Suppressor macrophage treated with lipopolysaccharide for 1 hour (primary cell): ENCODE measurements at places on chromosomes 16 and 17.

GRCh38 chr16:77514500-77515220 is 79.8 kb upstream of the ADAMTS18 start:
- no peak for DNase-seq

- peak; percentile 63 for DNase-seq
Observed at GRCh38 chr17:29138184-29138955, 41.8 kb downstream of the MYO18A start.

DNA sequence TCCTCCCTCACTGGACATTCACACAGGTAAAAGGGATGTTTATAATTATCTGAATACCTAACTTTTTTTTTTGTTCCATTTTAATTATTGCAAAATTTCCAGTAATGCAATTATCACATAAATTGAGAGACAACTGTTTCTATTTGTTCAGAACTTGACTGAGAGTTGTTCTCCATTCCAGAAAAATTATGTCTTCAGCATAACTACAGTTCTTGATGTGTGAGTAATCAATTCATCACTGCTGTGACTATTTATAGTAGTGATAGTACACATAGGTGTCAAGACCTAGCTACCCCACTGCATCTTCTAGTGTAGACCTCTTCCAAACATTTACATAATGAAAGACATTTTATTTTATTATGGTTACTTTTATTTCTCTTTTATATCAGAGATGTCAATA is 5.8 kb upstream of the TNRC6A start:
- no peak for DNase-seq

- DNase-seq = no peak
Observed at GRCh38 chr17:78249818-78250806, 18.7 kb downstream of the TMEM235 start.

GRCh38 chr16:19169082-19169639 is 1.1 kb downstream of the SYT17 start:
- no peak for DNase-seq

DNA sequence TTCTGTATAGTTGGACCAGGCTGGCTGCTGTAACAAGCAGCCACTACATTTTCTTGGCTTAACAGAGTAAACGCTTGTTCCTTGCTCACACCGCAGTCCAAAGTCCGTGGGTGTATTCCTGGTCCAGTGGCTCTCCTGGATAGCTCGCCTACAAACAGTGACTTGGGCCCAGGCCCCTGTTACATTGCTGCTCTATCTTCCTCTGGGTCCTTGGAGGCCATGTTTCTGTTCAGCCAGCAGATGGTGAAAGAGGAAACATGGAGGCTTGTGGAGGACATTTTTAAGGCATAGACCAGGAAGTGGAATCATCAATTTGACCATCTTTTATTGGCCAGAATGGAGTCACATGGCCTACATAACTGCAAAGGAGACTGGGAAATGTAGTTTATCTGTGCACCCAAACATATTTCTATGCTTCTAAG is 55.1 kb downstream of the ATP2C2 start:
- peak; percentile 37 for DNase-seq

GRCh38 chr17:8187517-8188262 is 2.3 kb downstream of the BORCS6 start:
- peak; percentile 98 for DNase-seq

DNA sequence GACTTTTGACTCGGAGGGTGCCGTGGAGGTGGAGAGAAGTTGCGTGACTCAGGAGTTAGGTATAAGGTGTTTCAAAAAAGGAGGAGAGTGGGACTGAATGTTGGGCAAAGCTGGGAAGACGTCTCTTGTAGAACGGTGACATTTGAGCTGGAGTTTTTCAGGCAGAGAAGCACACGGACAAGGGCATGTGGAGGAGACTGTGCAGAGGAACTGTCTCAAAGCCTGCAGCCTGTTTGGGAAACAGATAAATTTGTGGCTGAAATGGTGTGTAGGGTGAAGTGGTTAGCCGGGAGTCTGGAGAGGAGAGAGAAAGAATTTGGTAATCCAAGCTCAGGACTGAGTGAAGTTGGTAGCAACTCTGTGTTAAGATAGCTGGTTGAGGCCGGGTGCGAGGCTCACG is 9.8 kb downstream of the USP10 start:
- no peak for DNase-seq

DNA sequence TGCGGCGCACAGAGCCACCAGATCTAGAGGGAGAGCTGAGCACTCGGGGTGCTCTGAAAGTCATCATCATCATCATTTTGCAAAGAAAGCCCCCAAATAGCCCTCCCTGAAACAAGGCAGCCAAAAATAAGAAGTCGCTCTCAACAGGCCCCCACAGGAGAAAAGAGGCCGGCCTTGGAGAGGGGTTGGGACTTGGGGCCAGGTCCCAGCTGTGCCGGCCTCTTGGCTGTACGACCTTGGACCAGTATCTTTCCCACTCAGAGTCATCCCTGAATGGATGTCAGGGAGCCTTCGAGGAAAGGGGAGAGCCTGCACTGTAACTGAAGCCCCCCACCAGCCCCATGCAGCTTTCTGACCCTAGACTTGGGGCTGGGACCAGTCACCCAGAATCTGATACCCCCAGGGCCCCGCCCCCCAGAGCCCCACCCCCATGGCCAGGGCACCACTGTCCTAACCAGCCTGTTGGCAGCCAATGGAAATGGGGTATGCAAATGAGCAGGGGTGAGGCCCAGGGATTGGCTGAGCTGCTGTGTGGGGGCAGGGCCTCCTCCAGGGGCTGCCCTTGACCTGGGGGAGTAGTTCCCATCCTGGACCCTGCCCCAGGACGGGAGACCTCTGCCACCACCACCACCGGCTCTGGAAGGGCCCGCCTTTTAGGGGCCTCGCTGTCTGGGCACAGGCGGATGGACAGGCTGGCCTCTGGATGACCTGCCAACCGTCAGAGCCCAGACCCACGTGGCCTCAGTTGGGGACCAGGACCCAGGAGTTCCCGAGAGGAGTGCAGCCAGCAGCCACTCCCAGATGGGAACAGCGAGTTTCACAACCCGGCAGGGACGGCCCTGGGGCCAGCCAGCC is 15.4 kb downstream of the ZFPM1 start:
- DNase-seq = no peak

DNA sequence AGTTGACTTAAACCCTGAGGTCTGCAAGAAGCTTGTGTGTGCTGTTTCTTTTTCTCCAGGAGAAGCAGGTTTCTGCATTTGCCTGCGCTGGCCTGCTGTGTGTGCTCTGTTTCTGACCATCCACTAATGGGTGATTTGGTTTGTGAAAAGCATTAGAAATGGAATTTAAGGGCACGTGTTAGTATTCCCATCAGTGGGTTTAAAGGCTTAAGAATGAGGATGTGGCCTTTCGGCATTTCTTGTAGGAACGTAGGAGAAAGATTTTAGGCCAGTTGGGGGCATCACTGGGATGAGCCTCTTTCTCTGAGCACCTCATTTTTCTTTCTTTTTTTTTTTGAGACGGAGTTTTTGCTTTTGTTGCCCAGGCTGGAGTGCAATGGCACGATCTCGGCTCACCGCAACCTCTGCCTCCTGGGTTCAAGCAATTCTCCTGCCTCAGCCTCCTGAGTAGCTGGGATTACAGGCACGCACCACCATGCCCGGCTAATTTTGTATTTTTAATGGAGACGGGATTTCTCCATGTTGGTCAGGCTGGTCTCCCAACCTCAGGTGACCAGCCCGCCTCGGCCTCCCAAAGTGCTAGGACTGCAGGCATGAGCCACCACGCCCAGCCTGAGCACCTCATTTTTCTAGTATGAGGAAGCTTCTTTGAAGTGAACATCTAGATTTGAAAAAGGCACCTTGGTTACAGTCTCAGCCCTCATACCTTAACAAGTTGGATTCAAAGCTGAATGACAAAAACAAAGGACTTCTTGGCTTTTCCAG is 110.3 kb downstream of the BANP start:
- no peak for DNase-seq

DNA sequence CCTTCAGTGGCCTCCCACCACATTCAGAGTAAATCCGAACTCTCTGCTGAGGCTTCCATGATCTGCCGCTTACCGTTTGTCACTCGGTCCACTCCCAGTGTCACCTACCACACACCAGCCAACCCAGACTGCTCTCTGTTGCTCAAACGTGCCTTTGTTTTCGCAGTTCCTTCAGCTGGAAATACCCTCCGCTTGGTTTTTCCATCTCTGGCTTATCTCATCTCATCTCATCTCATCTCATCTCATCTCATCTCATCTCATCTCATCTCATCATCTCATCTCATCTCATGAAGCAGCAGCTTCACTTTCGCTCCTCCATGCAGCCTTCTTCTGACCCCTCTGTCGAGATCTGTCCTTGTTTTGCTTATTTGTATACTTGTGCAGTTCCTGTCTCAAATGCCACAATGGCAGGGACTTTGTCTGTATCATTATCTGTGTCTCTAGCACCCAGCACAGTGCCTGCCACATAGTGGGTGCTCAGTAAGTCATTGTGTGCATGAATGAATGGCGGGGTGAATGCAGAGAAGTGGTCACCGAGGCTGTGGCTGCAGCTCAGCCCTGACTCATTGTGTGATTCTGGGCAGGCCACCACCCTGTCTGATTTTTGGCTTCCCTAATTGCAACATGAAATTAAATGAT is 3.8 kb upstream of the SNX20 start:
- peak; percentile 73 for DNase-seq

- no peak for DNase-seq
Observed at GRCh38 chr16:3548445-3548844, 28.8 kb downstream of the NLRC3 start.

- DNase-seq = peak; percentile 64
Observed at GRCh38 chr17:78484271-78485246, 92.6 kb downstream of the DNAH17 start.

DNA sequence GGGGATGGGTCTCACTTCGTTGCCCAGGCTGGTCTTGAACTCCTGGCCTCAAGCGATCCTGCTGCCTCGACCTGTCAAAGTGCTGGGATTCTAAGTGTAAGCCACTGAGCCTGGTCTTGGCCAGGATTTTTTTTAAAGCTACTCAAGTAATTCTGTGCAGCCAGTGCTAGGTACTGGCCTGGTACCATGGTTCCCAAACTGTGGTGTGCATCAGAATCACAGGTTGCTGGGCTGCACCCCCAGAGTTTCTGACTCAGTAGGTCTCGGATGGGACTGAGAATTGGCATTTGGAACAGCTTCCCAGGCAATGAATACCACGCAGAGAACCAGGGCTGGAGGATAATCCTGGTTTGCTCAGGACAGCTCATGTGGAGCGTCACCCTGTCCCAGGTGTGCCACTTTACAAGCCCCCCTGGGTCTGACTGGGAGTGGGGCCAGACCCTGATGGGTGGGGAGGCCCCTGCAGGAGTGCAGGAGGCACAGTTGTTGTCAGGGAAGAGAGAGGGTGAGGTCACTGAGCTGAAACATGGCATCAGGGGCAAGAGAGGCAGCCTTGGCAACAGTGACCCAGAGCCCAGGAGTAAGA is 10.7 kb upstream of the MRPS23 start:
- DNase-seq = no peak

- DNase-seq = no peak
Observed at GRCh38 chr17:41781404-41782110, 5.0 kb downstream of the JUP start.

- DNase-seq = peak; percentile 76
Observed at GRCh38 chr16:1770328-1771187, 785 bp downstream of the NME3 start.

DNA sequence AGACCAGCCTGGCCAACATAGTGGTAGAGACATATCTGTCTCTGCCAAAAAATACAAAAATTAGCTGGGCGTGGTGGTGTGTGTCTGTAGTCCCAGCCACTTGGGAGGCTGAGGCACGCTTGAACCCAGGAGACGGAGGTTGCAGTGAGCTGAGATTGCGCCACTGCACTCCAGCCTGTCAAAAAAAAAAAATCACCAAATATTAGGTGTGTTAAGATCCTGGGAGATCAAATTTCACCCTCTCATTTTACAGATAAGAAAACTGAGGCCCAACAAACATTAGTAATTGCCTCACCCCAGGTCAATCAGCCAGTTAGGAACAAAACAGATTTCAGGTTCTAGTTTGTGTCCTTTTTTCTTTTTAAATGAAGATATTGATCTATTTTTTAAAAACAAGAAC is 116.7 kb downstream of the MSI2 start:
- no peak for DNase-seq

DNA sequence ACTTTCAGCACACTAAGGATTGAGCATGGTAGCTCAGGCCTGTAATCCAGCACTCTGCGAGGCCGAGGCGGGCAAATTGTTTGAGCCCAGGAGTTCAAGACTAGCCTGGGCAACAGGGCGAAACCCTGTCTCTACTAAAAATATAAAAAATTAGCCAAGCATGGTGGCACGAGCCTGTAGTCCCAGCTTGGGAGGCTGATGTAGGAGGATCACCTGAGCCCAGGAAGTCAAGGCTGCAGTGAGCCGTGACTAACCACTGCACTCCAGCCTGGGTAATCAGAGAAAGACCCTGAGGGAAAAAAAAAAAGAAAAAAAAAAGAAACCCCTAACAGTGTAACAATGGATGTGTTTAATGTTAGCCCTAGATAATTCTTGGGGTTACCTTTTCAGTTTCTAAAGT is 24.0 kb downstream of the PARN start:
- DNase-seq = no peak

- DNase-seq = no peak
Observed at GRCh38 chr16:59047114-59047513, 313.0 kb upstream of the GOT2 start.

- peak; percentile 73 for DNase-seq
Observed at GRCh38 chr16:89615596-89616090, 2.2 kb downstream of the DPEP1 start.

- no peak for DNase-seq
Observed at GRCh38 chr16:57598437-57598836, 30.0 kb upstream of the ADGRG1 start.

DNA sequence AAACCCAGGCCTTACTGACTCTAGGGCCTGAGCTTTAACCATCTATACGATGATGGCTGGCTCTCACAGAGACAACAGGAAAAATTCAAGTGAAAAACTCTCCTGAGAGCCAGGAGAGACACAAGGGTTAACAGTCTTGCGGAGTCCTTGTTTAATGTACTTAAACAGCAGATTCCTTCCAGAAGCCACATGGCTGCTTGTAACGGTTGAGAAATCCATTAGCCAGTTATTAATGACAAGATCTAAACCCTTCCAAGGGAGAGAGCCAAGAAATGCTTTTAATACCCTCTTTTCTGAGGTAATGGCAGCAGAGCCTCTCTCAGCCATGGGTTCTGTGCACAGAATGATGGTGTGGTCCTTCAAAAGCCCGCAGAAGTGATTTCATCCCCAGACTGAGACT is 5.2 kb upstream of the ALDOA start:
- no peak for DNase-seq

DNA sequence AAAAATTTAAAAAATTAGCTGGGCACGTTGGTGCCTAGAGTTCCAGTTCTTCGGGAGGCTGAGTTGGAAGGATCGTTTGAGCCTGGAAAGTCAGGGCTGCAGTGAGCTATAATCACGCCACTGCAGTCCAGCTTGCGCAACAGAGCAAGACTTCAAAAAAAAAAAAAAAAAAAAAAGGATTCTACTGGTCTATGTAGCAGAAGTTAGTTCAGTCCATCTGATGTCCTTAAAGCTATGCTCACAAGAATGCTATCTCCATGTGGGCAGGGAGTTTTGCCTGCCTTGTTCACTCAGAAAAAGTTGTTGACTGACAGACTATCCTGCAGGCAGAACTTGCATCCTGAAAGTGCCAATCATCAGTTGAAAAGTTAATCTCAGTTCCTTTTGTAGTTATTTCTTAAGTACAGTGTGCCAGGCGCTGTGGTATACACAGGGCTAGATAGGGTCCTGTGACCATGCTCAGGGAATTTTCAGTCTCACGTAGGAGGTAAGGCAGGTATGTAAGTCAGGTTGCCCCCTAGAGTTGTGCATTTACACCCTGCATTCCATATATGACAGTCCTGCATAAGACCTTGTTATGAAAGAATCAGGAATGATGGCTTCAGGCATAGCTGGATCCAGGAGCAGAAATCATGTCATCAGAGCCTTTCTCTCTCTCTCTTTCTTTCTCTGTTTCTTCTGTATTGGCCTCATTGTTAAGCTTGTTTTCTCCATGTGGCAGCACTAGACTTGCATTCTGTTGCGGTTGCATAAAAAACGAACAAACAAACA is 7.6 kb downstream of the SYT17 start:
- DNase-seq = peak; percentile 66
